Activated CD4-positive, alpha-beta memory T cell treated with anti-CD3 and anti-CD28 coated beads, Interleukin-2, amount 10 ng/mL, durations not matched to agents 7 days and 5 days (primary cell): ENCODE measurements at places on chromosomes 3 and 15. TPM values are rescaled to one million over a fixed set of nuclear protein-coding genes. Genes with fewer than 3 reads are reported as not detected.

Gene ERC2
- total RNA-seq, result not detected

DNA sequence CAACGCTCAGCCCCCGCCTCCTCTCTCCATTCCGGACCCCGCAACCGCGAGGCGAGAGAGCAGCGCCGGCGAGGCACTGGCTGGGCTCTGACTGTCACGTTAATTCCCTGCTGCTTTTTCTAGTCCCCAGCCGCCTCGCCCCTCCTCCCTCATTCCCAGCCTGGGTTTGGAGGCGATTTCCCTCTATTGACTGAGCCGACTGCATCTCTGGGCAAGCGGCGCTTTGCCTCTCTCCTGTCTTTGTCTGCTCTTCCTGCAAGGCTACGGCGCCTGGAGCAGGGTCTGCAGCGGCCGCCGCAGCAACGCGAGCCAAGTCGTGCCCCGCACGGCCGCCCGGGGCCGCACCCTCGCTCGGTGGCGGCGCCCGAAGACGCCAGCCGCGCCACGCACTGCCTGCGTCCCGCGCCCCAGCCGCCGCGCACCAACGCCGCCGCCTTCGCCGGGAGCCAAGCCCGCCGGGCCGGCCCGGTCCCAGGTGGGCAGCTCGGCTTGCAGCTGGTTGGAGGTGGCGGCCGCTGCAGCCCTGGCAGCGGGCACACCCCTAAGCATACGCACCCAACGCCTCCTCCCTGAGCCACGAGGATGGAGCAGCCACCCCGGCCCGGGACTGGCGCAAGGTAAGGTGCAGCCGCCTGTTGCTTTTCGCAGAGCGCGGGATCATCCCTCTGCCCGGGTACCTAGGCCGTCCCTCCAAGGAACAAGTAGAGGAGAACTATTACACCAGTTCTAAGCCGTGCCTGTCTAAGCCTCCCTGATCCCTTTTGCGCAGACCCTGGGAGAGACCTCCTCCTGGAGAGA, at the start of gene LRRC3B:
Gene LRRC3B, plus strand, starts transcription at position 152 of the 798 bp plus-strand sequence. CDS start 86,901 bp downstream, outside the sequence.
- no peak within 1 kb of the TSS for H3K27ac ChIP-seq
- H3K36me3 ChIP-seq, result no peaks in the 10 kb centered on the region
- peaks cover 1% of the 10 kb centered on the region for H3K4me1 ChIP-seq
- H3K4me3 ChIP-seq, result no peak within 1 kb of the TSS
- no peak for DNase-seq
- H3K27me3 ChIP-seq, result peaks cover 31% of the 10 kb centered on the region

- H3K4me3 ChIP-seq, result no peak overlapping the region
- no peak for DNase-seq
- H3K27me3 ChIP-seq, result no peaks in the 10 kb centered on the region
- no peak overlapping the region for H3K27ac ChIP-seq
- no peaks in the 10 kb centered on the region for H3K36me3 ChIP-seq
- no peaks in the 10 kb centered on the region for H3K4me1 ChIP-seq
These were observed 265.1 kb downstream of the TJP1 start for GRCh38 chr15:29557171-29557570.

GRCh38 chr3:75294124-75294523, 370.0 kb upstream of the FRG2C start:
- H3K27me3 ChIP-seq, result no peaks in the 10 kb centered on the region
- no peak for DNase-seq
- H3K36me3 ChIP-seq, result no peaks in the 10 kb centered on the region
- H3K4me1 ChIP-seq, result no peaks in the 10 kb centered on the region
- no peak overlapping the region for H3K4me3 ChIP-seq

GRCh38 chr3:127387556-127388153, 99.8 kb upstream of the PRR20G start:
- no peaks in the 10 kb centered on the region for H3K36me3 ChIP-seq
- H3K27me3 ChIP-seq, result no peaks in the 10 kb centered on the region
- H3K27ac ChIP-seq, result no peak overlapping the region
- no peaks in the 10 kb centered on the region for H3K4me1 ChIP-seq

Gene BNC1
- not detected for total RNA-seq

Gene SH2D7
- total RNA-seq, result not detected

DNA sequence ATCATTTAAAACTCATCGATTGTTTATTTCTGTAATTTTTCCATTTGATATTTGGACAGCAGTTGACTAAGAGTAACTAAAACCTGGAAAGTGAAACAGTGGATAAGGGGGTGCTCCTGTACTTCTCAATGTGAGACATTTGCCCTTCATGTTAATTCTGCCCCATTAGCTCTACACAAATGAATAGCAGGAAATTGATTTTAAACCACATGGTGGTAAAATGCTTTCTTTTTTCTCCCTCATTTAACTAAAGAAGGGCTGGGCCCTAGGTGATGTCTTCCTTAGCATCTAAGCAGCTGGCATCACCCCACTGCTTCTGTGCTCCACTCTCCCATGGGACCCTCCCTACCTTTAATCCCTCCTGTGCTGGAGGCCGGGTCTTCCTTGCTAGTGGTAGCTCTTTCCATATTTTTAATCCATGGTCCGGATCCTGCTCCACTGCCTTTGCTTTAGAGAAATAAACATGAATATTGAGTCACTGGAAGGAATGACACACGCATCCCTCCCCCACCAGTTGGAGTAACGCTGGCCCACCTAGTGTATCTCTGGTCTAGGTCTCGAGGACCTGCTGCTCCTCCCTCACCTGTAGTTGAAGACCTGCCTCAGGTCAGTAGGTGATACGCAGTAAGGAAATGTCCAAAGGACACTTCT, 30.2 kb upstream of the LAMP3 start:
- no peaks in the 10 kb centered on the region for H3K36me3 ChIP-seq
- no peak overlapping the region for H3K27ac ChIP-seq
- H3K4me1 ChIP-seq, result peaks cover 4% of the 10 kb centered on the region
- no peak overlapping the region for H3K4me3 ChIP-seq
- no peaks in the 10 kb centered on the region for H3K27me3 ChIP-seq
- no peak for DNase-seq

DNA sequence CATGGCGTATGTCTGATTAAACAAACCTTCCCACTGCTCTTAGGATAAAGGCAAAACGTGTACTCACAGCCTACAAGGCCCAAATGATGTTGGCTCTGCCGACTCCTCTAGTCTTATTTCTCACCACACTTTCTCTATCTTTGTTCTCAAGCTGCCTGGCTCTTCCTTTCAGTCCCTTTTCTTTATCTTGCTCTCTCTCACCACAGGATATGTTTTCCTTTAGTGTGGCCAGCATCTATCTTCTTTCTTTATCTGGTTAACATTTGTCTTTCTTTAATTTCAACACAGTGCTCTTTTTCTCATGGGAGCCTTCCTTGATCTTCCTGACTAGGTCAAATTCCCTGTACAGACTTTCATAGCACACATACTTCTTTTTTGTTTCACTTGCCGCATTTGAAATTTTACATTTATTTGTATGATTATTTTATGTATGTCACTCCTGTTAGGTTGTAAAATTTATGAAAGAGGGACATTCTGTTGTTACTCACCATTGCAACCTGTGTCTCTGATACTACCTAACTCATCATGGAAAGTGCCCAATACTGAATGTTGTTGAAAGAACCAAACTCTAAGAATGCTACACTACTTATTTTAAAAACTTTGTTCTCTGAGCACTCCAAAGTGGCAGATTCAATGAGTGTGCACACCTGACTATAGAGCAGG, 328.9 kb upstream of the CBLB start:
- peaks cover 33% of the 10 kb centered on the region for H3K36me3 ChIP-seq
- no peak overlapping the region for H3K4me3 ChIP-seq
- no peak overlapping the region for H3K27ac ChIP-seq
- DNase-seq, result no peak

GRCh38 chr15:99085413-99086326, 19.2 kb upstream of the SYNM start:
- no peak overlapping the region for H3K4me3 ChIP-seq
- peaks cover 6% of the 10 kb centered on the region for H3K4me1 ChIP-seq
- H3K27me3 ChIP-seq, result peaks cover 22% of the 10 kb centered on the region
- H3K27ac ChIP-seq, result no peak overlapping the region
- H3K36me3 ChIP-seq, result no peaks in the 10 kb centered on the region

DNA sequence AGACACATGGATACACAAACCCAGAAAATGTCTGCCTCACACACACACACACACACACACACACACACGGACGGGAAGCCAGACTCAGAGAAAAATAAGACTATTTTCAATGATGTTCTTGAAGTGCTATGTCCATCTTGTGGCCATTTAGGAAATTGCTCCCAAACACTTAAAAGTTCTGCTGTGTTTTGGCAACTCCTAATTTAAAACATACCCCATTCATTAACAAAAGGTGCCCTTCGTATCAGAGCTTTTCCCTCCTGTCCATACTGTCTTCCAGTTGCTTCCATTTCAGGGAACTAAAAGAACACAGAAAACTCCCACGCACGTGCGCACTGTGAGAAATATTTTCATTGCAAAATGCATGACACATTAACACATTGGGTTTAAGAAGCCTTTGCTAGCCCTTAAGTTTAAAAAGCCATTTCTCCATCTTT, 44.6 kb downstream of the SLC12A1 start:
- H3K27ac ChIP-seq, result no peak overlapping the region
- no peaks in the 10 kb centered on the region for H3K4me1 ChIP-seq
- peaks cover 4% of the 10 kb centered on the region for H3K27me3 ChIP-seq
- DNase-seq, result peak; percentile 18
- H3K36me3 ChIP-seq, result no peaks in the 10 kb centered on the region
- H3K4me3 ChIP-seq, result no peak overlapping the region

DNA sequence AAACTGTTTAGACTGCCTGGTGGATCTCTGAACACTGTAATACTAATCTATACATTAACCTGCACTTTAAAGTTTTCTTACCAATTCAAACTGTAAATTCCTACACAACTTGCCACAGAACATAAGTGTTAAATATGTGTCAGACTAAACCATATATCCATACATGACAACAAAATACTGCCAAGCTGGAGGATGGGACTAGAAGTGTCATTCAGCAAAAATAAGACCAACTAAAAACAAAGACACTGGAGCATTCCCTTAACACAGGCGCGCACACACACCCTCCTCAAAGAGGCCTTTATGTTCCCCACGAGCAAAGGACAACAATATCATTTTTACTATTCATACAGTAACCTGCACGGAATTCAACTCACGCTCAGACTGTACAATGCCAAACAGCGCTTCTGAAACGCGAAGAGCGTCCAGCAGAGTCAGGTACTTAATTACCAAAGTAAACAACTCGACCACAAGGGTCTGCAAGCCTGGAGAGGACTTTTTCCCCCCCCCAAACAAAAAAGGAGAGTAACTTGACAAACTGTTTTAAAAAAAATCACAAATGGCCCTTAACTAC, 1.1 kb downstream of the DCUN1D1 start:
- peak overlapping the region; percentile 93 for H3K4me3 ChIP-seq
- peaks cover 31% of the 10 kb centered on the region for H3K4me1 ChIP-seq
- DNase-seq, result no peak
- H3K27me3 ChIP-seq, result no peaks in the 10 kb centered on the region
- peak overlapping the region; percentile 81 for H3K27ac ChIP-seq
- no peaks in the 10 kb centered on the region for H3K36me3 ChIP-seq
